Suppressor macrophage treated with lipopolysaccharide for 4 hours (primary cell): ENCODE measurements at places on chromosomes 3 and 15.

DNA sequence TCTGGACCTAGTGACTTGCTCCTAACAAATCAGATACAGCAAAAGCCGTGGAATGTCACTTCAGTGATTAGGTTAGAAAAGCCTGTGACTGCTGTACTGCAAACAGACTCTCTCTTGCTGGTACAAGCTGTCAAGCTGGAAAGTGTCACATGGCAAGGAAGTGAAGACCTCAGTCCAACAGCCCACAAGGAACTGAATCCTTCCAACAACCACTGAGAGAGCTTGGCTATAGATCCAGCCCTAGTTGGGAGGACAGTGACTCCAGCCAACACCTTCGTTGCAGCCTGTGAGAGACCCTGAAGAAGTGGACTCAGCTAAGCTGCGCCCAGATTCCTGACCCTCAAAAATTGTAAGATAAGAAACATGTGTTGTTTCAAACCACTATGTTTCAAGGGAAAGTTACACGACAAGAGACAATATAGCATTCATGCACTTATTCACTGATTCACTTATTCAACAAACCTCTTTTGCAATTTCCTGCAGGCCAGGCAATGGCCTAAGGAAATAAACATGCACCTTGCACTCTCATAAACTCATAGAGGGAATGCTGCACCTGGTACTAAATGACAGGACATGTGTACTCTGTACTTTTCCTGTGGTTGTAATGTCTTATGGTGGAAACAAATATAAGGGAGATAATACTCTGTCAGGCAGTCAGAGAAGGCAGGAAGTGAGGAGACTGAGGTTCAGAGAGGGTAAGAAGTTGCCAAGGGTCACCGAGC, 142.9 kb downstream of the CADPS start:
- no peak for DNase-seq

GRCh38 chr15:77595231-77595630, 37.5 kb downstream of the LINGO1 start:
- DNase-seq, result no peak

GRCh38 chr3:112136959-112137693, 4.1 kb upstream of the GCSAM start:
- peak; percentile 63 for DNase-seq

DNA sequence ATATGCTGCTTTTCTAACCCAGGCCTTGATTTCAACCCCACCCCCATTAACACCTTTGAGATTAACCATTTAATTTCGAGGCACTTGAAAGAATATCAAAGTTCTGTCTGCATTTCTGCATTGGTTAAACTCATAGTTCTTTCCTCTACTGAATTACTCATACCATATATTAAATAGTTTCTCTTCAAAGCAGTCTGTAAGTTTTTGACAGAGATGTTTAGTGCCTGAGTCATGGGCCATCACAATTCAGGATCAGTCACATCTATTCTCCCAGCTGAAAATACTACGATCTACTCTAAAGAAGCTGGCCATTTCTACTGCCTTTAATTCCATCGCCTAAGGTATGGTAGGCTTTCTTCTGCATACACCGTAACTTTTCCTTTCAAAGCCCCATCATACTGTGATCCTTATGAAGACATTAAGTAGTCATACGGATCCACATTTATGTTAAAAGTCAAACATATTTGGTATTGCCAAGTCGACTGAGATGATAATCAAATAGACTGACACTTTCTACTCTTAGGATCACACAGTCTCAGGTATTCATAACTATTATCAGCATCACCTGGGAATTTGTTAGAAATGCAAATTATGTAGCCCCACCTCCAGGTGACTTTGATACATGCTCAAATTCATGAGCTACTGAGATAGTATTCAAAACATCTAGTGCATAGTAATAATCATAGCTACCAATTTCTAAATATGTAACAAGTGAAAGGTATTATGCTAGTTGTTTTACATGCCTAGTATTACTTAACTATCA, 489.4 kb upstream of the IL12A start:
- no peak for DNase-seq

GRCh38 chr3:108489776-108490175, 20.6 kb downstream of the MYH15 start:
- peak; percentile 56 for DNase-seq

DNA sequence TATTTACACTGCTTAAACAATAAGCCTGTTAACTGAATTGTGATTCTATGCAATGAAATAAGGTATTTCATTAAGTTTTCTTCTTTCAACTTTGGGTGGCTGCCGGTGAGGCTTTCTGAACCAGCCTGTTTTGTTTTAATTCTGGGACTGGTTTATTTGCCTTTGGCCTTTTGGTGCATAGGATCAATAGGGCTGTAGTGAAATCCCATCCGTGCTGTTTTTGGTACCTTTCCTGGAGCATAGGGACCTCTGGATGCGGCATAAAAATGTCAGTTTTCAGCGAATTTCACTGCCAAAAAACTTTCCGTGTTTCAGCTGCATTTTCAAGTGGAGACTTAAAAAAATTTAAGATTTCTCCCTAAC, 514 bp downstream of the PLS1 start:
- no peak for DNase-seq

- no peak for DNase-seq
Measured at GRCh38 chr3:155342344-155342743, 48.9 kb upstream of the STRIT1 start.

- no peak for DNase-seq
Measured at GRCh38 chr15:41506796-41507341, 6.8 kb downstream of the LTK start.

DNA sequence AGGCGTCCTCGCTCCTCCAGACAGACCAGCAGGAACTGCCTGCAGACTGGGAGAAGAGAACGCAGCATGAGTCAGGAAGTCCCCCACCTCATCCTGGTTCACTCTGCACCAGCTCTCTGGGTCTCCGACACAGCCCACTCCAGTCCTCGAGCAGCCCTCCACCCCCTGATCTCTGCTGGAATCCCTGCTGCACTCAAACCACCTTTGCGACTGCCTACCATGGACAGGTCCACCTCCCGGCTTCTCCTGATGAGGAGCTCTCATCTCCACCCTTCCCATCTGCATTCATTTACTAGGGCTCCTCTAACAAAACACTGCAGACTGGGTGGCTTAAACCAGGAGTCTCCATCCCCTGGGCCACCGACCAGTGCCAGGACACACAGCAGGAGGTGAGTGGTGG, 202.3 kb upstream of the IGF1R start:
- no peak for DNase-seq

DNA sequence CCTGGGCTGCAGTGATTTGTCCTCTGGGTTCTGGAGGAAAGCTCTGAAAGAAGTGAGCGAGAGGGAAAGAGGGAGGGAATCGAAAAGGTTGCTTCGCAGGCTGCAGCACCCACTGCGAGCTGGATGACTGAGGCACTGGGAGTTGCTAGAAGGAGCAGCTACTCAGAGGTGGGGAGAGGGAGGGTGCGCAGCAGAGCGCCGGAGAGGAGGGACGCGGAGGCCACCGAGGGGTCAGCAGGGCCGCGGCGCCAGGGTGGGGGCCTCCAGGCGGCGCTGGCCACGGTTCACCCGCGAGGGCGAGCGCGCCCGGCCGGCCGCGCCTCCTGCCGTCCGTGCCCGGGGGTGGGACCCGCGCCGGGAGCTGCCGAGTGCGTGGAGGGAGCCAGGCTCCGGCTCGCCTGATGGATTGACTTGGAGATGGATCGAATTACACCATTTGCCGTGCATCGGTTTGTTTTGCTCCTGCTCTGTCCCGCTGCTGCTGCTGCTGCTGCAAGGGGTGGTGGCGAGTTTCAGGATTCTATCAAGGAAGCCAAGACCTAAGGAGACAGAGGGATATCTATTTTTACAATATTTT, at the start of gene SEMA6D:
SEMA6D (plus strand) TSS at position 470 of the 577 bp plus-strand sequence. CDS start 42,294 bp downstream, outside the sequence.
- DNase-seq, result no peak

GRCh38 chr3:184383033-184383740, 3.3 kb downstream of the CHRD start:
- DNase-seq, result no peak

GRCh38 chr15:40582726-40583246, 11.3 kb upstream of the KNL1 start:
- DNase-seq, result no peak

DNA sequence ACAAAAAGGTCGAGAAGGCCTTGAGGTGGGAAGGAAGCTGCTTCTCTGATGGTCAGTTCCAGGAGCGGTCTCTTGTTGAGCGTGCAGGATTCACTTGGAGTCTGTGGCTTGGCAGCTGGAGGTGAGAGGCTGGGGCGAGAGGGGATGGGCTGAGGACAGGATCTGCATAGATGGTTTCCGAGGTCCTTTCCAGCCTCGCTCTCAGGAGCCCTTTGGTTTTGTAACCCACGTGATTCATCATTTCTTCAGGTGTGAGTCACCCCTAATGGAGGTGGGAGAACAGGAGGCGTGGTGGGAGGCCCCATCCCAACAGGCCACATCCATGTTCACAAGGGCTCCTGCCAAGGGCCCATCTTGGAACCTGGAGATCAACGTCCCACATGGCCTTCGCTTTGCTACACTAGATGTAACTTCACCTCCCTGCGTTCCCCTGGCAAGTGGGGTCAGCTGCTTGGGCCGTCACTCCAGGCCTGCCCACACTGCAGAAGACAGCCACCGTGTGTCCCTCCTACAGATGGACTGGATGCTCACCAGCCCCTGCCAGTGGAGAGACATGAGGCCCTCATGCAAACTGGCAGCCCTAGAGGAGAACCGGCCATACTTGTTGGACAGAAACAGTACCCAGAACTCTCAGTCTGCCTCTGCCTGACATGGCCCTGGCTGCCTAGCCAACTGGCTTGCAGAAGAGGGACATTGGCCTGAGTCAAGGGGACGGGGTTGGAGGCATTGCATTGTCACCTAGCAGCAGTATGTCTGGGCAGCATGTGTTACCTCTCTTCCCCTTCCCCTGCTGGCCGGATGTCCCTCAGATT, 1.6 kb upstream of the PCSK6 start:
- no peak for DNase-seq

DNA sequence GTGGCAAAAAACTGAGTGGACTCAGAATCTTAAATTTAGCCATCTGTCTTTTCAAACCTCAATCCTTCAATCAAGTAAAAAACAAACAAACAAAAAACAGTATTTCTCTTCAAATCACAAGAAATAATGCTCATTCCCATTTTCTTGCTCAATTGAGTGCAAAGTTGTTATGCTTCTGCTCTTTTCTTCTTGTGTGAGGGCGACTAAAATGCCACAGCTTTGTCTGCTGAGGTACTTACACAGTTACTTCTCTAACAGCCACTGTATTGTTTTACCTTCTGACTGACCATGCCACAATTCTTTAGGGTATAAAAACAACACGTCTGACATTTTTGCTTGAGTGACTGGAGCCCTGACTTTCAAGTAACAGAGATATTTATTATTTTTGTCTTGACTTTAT, 617.4 kb downstream of the NAALADL2 start:
- DNase-seq, result no peak

DNA sequence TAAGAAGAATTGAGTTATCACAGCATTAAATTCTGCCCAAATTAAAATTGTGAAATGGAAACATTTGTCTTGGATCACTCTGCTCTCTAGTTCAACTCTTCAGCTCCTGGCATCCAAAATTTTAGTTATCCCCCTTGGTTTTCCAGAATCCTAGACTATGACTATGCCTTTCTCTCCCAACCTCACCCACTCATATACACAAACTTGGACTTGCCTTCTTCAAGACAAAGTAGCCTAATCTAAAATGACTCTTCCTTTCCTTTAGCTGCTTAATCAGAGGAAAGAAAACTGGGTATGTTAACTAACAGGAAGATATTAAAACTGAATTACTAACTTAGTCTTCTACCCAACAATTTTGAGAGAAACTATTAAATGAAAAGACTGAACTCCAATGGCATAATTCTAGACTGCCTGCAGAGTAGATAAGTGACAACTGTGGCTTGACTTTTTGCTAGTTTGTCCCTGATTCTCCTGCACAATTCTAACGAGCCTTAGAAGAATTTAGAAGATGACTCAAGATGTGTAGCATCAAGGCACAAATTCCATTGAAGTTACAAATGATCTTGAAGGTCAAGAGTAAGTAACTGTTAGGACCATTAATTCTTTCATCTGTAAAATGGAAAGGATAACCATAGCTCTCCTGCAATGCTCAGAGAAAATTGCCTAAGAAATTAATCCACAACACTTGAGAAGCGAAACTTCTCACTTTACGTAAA, 5.2 kb upstream of the GOLIM4 start:
- no peak for DNase-seq

- peak; percentile 7 for DNase-seq
Measured at GRCh38 chr3:142944342-142944741, 19.1 kb downstream of the PAQR9 start.

DNA sequence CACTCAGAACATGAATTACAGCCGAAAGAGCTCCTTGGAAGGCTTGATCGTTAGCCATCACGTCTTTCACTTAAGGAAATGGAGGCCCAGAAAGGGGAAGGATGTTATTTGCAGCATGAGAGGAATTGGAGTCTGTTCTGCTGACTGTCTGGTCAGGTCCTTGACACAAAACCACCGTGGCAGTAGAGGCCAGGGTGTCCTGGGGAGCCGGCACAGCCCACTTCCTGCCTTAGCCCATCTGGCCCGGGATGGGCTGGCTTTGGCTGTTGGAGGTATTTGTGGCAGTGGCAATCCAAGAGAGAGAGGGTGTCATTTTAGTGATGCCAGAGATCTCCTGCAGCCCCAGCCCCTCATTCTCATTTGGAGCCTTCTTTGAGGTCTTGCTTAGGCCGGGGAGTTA, 37.4 kb downstream of the ST6GAL1 start:
- no peak for DNase-seq

- DNase-seq, result no peak
Measured at GRCh38 chr3:27526614-27527315, 42.6 kb upstream of the SLC4A7 start.

DNA sequence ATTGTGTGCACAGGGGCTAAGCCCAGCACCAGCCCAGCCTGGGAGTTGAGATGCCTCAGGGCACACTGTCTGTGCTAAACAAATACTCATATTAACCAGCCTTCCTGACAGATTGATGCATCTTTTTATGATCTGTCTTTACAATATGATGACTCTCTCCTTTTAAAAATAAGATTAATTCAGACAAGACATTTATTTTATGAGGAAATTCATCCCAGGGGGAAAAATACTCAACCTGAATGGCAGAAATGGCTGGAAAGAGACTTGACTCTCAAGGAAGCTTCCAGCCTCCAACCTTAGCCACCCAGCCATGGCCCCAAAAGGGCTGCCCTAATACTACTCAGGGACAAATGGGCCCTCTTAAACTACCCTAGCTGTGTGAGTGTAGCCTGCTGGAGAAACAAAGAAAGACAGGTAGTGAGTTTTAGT, 46.9 kb downstream of the NOX5 start:
- DNase-seq, result no peak

DNA sequence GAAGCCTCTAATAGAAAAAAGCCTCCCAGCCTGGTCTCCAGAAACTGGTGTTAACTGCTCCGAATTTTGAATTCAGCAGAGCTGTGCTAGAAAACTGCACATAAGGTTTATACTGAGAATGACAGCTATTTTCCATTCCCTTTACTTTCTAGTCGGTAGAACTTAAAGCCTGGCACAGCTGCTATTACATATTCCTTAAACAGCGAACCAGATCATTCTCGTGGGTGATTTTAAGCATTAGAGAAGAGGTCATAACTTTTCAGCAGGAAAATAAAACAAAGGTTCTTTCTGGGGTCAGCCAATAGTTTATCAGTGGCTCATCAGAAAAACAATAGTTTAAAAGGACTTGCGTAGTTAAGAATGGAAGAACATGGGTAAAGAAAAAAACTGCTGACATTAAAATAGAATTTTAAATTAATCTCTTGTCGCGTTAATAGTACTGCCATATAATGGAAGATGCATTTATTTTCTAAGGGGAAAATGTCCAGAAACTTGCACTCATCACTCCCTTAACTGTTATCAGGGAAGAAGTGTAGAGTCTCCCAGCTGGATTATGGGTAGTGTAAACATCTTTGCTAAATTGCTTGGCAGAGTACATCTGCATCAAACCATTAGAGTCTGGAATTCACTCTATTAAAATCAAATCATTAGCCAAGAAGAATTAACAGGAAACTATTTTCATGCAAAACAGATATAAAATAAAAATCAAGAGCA, 7.9 kb downstream of the VGLL4 start:
- no peak for DNase-seq
